ENCODE measurements at places on chromosomes 2 and 18.

DNA sequence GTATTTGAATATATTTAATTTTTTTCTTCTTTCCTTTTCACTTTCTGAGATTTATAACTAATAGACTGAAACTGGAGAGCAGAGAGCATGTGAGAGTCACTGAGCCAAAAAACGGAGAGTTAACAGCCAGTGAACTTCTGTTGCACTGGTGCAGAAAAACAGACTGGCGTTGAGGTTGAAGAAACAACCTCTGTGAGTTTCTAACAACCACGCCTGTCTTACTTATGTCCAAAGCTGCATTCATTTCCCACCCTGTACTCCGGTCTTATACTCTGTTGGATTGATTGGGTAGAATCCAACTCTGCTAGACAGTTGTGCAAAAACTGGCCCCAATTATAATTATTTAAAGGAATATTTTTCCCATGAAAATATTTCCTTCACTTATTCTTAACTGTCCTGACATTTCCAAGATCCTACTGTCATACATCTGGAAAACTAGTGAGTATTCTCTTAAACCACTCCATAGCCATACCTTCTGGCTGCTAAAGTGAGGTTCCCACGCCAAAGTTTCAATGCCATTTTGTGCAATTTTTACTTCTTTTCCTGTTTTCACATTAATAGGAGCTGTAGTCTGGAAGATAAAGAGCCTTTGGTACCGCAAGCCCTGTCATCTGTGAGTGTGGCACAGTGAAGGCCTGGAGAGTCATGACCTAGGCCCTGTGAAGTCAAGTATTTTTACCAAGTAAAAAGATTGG is 9.4 kb downstream of the CYP1B1 start:
- DNase-seq = no peak

DNA sequence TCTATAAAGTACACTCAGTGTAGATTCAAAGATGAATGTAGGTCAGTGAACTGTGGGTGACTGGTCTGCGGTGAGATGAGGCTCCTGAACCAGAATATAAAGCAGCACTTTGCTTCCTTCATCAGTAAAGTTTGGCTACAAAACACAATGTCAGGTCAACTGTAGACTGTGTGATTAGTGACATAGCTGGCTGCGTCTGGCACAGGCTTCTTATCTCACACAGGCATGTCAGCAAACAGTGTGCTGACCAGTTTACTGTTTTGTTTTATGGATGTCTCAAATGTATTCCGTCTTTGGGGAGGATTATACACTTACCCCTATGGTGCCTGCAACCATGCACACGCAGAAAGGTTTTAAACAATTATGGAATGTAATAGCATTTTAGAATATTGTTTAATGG is 87.1 kb downstream of the ZNF236 start:
- no peak for DNase-seq

DNA sequence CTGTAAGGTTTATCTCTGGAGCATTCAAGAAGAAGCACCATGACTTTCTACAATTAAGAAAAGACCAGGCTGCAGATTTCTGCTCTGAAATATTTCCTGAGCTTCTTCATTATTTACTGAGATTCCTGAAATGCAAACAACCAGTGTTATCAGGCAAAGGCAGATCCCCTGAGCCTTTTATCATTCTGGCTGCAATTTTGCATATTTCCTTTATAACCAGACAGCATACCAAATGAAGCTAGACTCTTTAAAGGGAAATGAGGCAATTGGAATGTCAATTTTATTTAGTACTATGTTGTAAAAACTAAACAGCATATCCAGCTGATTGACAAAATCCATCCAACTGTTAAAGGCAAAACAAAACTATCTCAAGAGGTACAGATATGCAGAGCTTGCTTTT is 372.5 kb downstream of the RIT2 start:
- DNase-seq = no peak

GRCh38 chr2:110688594-110689091 is 10.8 kb upstream of the BUB1 start:
- DNase-seq = no peak

- no peak for DNase-seq
These were observed 129.5 kb downstream of the RHBDD1 start for GRCh38 chr2:226965376-226965775.

- no peak for DNase-seq
These were observed 130.6 kb downstream of the NXPH2 start for GRCh38 chr2:138649571-138649970.

DNA sequence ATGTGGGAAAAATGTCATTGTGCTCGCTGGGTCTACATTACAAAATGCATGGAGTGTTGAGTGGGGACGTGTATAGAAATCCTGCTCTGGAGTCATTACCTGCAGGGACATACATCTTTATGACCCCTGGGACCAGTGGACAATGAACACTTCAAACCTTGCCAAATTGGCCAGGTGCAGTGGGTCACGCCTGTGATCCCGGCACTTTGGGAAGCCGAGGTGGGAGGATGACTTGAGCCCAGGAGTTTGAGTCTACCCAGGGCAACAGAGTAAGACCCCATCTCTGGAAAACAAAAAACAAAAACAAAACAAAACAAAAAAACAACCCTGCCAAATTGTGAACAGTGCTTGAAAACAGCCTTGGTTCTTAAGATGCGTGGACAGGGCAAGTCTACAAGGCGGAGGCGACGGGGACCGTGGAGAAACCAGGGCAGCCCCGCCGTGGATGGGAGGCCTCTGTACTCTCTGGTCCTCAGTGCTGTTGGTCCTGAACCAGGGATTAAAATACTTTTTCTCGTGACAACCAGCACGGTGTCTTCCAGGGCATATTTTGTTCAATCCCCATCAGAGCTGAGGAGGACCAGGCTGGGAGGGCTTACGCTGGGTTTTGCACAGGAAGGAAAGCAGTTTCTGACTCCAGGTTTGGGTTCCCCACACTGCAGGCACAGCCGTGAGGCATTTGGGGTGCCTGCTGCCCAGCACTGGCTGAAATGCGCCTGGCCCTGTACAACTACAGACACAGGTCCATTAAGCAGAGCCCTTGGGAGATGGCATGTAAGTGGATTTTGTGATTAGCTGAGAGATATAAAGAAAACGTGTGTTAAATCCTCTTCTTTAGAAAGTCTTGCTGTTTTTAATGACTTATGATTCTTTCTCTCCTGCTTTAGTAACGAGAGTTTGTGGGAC is 13.7 kb downstream of the COLEC11 start:
- DNase-seq = no peak

GRCh38 chr2:240932001-240932723 is 26.0 kb downstream of the CROCC2 start:
- DNase-seq = no peak

GRCh38 chr2:52327641-52328040 is 1295.7 kb upstream of the NRXN1 start:
- DNase-seq = no peak

DNA sequence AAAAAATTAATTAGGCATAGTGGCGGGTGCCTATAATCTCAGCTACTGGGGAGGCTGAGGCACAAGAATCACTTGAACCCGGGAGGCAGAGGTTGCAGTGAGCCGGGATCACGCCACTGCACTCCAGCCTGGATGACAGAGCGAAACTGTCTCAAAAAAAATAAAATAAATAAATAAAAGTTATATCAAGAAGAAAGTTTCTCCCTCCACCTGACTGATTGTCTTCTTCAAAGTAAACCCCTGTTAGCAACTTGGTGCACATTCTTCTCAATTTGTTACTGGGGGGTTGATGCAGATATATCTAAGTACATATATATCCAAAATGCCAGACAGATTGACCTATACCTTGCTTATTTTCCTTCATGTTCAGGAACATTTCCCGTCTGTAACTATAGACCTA is 5.2 kb upstream of the MYCN start:
- no peak for DNase-seq

- DNase-seq = no peak
These were observed 399.7 kb downstream of the MTX2 start for GRCh38 chr2:176668912-176669311.

- no peak for DNase-seq
These were observed 135.6 kb upstream of the ALKAL2 start for GRCh38 chr2:423479-423878.

DNA sequence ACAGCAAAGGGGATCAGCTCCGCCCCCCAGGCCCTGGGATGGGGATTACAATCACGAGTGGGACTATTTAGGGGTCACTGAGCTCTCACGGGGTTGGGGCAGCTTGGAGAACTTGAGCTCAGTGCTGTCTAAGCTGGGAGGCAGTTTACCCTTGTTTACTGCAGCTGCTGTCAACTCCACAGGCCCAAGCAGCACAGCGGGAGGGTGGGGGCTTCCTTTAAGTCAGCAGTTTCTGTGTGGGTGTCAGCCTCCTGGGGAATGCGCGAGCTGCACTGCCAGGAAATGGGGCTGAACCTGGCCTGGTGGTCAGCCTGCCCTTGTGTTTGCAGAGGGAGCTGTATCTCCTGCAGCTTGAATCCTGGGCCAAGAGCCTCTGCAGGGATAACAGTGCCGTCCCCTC is 29.8 kb downstream of the TOGARAM2 start:
- DNase-seq = no peak

- no peak for DNase-seq
These were observed 119.2 kb downstream of the ACKR3 start for GRCh38 chr2:236688563-236689392.

- DNase-seq = no peak
These were observed 273.1 kb downstream of the NAPG start for GRCh38 chr18:10798727-10799550.

DNA sequence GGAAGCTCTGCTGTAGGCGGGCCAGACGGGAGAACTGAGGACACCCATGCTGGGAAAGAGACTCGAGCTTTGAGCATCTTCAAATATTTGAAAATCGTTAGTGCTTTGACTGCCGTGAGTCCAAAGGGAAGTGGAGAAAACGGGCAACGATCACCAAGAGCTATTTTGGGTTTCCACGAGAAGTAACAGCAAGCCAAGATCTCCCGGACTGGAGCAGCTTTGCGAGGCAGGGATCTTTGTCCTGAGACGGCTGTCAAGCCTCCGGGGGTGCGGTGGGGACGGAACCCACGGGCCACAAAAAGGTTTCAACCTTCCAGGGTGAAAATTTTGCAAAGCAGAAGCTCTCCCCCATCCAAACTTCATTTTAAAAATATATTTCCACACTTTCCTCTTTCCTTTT is 195.8 kb downstream of the NDUFA10 start:
- DNase-seq = no peak

DNA sequence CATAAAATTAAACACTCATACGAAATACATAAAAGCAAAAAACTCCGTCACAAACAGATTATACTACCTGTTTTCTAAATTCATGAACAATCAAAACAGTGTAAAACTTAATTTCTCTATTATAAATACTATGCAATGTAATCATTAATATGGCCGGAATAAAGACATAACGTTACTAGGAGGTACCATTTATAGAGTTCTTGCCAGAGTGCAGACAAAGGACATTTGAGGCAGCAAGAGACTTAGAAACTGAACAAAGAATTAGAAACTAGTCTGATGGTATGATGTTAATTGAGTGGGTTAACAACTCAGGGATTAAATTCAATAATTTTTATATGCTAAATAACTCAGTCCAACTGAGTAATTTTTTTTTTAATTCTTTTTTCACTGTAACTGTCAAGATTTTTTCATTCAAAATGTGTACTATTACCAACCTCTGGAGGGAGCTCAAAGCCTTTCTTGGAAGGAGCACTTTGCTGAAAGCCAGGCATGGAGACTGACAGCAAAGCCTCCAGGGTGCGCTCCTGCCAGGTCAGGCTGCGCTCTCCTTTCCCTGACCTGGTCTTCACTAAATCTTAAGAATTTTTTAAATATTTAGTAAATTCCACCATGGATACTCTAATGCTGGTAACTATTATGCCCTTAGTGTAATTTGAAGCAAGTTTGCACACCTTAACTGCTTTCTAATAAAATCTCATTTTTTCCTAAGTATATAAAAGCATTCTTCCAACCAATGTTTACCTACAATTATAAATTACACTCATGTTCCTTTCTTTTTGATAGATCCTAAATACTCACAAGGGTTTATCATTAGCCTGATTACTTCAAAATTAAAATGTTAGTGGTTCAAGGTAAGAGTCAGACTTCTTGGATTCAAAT is 34.1 kb downstream of the WDR35 start:
- DNase-seq = peak; percentile 58

DNA sequence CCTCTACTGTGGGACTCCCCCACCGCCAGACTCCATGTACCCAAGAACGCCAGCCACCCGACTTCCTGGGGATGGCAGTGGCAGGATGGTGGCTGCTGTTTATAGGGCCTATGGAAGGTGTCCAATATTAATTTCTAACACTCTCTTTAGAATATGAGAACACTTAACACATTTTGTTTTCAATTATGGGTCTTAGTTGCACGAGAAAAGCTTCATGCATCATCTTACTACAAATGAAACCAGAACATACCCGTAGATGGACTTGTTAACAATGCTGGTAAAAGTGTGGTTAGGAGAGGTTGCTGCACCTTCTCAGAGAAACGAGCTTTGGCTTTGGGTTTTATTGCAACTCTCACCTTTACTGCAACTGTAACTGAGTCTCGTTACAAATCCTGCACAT is 335.6 kb upstream of the ID2 start:
- no peak for DNase-seq

- DNase-seq = no peak
These were observed 6.7 kb upstream of the OSR1 start for GRCh38 chr2:19365126-19365525.

- DNase-seq = no peak
These were observed 95.0 kb downstream of the SPP2 start for GRCh38 chr2:234145511-234145910.

GRCh38 chr2:68695971-68696370 is 38.6 kb upstream of the ARHGAP25 start:
- DNase-seq = no peak

DNA sequence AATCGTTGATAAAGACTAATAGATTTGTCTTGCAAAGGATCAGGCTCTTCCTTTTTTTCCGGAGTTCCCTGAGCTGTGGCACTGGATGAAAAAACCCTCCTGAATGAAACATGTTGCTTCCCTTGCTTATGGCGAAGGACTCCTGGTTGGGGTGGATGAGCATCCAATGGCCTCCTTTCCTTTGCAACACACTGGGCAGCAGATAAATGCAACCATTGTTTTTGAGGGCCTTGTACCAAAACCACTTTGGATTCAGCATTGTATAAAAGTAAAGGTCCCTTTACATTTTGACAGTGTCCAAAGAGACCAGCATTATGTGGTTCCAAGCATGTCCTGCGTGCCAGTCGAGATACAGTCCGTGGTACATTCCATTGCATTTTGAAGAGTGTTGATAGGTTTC is 44.7 kb downstream of the FAM210A start:
- no peak for DNase-seq

- peak; percentile 52 for DNase-seq
These were observed 207.9 kb downstream of the ARL4C start for GRCh38 chr2:234288974-234289455.

DNA sequence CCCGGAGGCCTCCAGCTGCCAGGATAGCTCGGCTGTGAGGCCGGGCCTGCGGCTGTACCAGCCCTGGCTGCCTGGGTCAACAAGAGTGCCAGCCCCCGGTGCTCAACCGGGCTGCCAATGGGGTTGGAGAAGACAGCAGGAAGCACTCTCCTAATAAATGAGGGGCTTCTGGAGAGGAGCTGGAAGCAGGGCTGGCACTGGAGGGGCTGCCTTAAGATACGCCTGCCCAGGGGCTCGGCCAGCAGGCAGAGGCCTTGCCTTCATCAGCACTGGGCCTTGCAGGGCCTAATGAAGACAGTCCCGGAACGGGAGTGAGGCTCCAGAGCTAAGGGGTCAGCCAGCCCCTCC is 73.6 kb downstream of the TEX51 start:
- DNase-seq = no peak

Data from NCI-H1105 treated with DMSO at 0.1 percent for 48 hours (cell line).